Hypothalamus (tissue), 51 donors: ENCODE measurements at places on chromosomes 2 and 18.

DNA sequence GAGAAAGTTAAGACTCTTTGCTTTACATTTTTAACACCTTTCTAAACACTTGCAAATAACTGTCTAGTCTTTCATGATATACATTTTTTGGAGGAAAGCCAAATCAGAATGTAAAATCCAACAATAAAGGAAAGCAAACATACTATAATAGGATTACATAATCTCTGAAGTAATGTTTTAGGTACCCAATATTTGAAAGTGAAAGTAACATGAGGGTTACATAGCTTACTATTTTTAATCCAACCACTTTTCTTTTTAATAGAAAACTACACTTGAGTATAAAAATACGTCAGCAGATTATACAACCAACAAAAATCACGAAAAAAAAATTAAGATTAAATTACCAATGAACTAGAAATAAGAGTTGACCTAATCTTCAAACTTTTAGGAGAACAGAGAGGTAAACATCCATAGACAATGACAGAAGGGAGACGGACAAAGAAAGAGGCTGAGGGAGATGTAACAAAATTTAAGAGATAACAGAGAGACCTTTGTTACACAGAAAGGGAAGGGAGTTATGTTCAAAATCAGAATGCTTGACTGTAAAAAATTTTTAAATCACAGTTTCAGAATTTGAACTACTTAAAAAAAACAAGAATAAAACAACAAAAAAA lies 150.0 kb downstream of the IKZF2 start:
- no peak for DNase-seq

DNA sequence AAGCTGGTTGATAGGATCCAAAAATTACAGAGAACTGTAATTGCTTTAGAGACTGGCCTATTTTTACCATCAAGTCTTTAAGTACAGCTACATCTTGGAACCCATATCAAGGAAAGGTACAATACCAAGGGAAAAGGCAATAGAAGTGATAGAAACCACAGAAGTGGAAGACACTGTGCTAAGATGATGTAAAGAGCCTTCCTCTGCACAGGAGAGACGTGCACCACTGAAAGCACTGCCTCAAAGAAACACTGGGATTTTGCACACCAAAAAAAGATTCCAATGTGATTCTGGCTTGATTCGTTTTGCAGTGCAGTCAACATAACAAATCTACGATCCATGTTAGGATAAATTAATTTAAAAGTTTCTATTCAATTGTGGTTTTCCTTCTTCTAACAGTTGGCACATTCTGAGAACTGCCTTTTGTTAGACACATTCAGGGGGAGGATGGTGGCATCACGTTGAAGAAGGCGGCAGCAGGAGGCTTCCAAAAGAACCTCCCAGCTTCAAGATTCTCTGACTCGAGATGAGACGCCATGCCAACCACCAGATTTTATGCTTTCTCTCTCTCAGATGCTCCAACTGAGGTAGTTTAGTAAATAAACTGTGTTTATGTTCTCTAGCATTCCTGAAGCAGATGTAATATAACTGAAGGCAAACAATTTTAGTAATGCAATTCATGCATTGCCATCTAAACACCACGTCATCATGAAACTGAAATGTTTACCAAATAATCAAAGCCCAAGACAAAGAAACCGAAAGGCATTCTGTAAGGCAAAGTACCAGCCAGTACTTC lies 102.9 kb downstream of the BCL2 start:
- DNase-seq: no peak

- DNase-seq: no peak
These were observed 9.7 kb upstream of the COPS8 start for GRCh38 chr2:237075749-237076599.

GRCh38 chr18:23217781-23218180 lies 82.5 kb downstream of the CABLES1 start:
- no peak for DNase-seq

- no peak for DNase-seq
These were observed 322.0 kb upstream of the SOX11 start for GRCh38 chr2:5370158-5370557.
